ENCODE measurements at places on chromosomes 13 and 19.

DNA sequence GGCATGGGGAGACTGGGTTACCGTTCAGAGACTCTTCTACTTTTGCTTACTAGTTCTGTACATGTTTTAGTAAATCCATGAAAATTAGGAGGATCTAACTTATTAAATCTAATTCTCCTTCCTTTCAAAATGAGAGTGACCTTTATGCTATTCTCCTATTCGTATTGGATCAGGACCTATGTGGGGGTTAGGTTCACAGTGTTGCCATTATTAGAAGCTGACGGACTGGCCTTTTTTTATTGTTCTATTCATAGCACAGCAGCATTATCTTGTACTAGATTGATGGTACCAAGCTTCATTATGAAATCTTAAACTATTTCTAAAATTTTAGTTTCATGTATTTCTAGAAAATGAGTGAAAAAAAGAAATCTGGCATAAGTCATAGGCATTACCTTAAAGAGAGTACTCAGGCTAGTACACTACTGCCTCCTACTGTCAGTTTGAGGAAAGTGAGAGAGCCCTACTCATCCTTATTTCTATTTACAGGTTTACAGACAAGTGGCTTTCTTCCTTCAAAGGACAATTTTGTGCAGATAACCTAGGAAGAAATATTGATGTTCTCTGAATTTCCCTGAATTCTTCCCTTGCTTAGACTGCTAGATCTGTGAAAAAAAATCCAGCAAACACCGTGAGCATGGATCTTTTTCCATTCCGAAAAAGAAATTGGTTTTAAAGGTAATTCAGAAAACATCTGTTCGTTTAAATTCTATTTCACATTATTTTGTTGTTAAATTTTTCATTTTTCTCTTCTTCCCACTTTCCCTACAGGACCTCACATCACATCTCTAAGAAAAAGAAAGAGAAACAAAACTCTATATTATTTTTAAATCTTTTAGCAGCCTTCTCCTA is 485.5 kb downstream of the DIAPH3 start:
- DNase-seq, result no peak

DNA sequence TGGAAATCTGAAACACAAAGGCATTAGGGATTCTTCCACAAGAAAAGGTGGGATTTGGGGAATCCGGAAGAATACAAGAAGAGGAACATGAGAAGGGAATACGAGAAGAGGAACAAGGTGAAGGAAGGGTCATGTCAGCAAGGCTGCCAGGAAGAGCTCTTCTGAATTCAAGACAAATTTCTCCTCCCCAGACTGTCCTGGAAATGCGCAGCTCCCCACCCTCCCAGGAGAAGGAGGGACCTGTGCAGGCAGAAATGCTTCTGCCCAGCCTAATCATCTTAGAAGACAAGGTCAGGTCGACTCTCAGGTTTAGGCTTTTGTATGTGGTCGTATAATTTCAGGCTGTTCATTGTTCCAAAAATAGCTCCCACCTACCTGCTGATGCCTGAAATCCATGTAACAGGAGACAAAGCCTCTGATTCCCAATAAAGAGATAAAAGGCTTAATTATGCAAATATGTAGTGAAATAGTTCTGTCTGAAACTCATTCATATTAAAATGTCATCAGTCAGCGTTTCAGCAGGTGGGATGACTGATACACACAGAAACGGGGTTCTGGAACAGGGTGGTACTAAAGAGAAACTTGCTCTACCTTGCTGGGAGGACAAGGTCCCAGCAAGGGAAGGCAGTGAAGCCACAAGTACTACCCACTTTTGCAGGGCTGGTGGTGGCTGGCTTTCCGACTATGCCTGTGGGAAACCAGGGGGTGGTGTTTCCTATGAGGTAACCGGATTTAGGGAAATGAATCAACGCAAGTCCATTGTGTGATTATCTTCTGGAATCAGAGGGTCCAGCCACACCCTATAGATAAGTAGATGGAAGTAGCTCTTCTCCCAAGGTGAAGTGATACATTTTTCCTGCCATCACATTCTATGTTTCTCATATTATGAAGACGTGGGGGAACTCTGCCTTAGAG is 76.1 kb downstream of the KL start:
- no peak for DNase-seq

DNA sequence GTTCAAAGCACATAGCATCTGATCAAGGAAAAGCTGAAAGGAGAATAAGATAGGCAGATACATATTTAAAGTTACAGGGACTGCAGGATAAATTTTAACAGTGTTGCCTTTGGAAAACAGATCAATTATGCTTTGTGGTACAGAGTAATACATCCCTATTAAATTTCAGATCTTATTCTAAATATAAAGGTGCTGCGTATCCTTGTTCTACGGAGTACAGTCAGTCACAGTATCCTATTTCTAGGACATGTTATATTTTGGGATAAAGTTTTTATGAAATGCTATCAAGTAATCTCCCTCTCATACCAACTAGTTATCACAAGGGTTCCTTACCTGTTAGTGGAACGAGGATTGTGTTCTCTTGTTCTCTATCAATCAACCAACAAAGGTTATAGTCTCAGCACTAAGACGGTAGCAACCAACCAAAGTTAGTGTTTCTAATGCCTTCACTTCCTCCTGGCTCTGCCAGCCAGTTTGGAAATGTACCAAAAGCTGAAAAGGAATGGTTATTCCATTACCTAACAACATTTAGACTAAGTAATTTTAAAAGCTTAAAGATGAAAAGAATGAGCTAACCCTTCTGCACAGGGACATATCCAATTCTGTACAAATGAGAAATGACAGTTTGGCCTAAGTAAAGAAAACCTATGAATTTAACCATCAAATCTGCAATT is 35.2 kb downstream of the TSC22D1 start:
- DNase-seq, result no peak

- DNase-seq, result no peak
These were observed 454.9 kb downstream of the FOXO1 start for GRCh38 chr13:40211586-40211968.

- DNase-seq, result no peak
These were observed 343.8 kb downstream of the MZT1 start for GRCh38 chr13:72383646-72384045.

GRCh38 chr19:12783291-12783848 is 7.9 kb upstream of the JUNB start:
- DNase-seq, result no peak

- DNase-seq, result no peak
These were observed 6.3 kb upstream of the IGSF23 start for GRCh38 chr19:44607049-44607448.

GRCh38 chr13:20425819-20426219 is 99.8 kb downstream of the CRYL1 start:
- DNase-seq, result no peak

DNA sequence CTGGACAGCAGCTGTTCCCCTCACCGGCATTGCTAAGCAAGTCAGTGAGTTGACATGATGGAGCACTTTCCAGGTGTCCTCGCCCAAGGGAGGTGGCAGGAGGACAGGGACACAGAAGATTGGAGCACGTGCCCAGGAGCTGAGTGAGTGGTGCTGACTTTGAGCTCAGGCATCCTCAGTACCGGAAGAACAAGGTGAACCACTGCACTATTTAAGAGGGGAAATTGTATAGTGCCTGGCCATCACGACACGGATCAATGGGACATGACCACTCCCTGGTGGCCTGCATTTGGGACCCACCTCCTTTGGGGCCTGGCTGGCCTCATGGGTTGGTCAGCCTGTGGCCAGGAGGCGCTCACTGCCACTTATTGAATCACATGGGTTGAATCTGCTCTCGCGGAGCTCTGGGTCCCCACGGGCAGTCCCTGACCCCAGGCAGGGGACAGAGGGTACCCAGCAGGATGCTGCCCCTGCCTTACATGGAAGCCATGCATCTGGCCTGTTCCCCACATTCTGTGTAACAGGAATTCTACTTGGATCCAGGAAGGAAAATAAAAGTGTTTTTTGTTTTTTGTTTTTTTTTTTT is 206.9 kb upstream of the ZNF536 start:
- DNase-seq, result no peak

DNA sequence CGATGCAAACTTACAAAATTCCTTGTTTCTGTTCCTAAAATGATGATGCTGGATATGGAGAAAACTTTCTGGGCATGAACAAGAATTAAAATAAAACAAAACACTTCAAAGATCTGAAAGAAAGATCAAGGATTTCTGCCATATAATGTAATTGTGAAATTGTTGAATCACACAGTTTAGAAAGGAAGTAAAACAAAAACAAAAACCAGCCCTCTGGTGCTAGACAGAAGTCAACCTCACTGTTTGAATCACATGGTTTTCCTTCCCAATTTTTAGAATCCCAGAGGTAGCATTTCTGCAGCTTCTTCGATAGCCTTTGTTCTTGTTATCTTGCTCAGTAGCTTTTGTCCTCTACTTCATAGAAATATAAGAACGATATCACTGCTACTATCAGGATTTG is 118.2 kb upstream of the ARGLU1 start:
- DNase-seq, result no peak

- no peak for DNase-seq
These were observed 8.6 kb downstream of the RPS9 start for GRCh38 chr19:54209058-54209810.
